Retinal pigment epithelial cell (primary cell): ENCODE measurements at places on chromosomes 1 and 21.

GRCh38 chr1:208951908-208952307 is 631.6 kb upstream of the CAMK1G start:
- no peak for DNase-seq

DNA sequence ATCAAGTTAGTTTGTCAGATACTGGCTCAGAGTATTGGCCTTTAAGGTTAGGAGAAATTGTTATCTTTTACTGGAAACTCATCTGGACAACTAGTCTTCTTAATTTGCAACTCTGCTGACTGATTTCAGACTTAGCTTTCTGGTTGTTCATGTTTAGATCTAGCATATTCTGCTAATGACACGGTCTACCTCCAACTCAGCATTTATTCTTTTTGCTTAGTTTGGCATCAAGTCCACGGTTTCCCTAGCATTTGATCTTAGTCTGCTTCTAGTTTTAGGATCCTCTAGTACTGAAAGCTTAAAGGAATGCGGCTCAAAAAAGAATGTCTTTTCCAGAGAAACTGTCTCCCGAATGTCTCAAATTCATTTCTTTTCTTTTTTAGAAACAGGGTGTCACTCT is 75.6 kb upstream of the SLFNL1 start:
- DNase-seq = no peak

DNA sequence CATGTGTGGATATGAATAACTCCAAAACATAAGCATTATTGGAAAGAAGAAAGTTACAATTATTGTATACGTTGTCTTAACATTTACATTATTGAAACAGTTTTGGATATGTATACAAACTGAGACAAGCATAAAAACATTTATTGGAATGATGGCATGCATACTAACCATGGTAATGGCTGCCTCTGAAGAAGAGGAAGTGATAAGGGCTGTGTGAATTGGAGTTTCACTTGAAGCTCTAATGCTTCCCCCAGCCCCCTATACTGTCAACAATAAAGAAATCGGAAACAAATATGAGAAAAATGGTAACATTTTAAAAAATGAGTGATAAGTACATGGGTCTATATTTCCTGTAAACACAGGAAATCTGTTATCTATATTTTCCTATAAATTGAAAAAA is 367.7 kb upstream of the DPYD start:
- DNase-seq = no peak

DNA sequence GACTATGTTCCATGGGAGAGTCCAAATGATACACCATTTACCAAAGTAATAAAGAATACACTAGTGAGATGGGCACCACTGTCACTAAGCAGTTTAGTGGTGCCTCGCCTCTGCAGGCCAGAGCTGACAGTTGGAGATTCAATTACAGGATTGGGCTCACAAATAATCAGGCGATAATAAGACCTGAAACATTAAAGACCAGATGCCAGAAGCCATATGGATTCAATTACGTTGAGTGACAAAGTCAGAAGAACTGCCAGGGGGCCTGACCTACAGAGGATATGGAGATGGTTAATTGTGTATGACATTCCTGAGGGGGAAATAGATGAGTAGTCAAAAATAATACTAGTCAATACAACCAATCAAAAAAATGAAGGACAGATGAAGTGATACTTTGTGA is 65.2 kb upstream of the ST6GALNAC5 start:
- no peak for DNase-seq

DNA sequence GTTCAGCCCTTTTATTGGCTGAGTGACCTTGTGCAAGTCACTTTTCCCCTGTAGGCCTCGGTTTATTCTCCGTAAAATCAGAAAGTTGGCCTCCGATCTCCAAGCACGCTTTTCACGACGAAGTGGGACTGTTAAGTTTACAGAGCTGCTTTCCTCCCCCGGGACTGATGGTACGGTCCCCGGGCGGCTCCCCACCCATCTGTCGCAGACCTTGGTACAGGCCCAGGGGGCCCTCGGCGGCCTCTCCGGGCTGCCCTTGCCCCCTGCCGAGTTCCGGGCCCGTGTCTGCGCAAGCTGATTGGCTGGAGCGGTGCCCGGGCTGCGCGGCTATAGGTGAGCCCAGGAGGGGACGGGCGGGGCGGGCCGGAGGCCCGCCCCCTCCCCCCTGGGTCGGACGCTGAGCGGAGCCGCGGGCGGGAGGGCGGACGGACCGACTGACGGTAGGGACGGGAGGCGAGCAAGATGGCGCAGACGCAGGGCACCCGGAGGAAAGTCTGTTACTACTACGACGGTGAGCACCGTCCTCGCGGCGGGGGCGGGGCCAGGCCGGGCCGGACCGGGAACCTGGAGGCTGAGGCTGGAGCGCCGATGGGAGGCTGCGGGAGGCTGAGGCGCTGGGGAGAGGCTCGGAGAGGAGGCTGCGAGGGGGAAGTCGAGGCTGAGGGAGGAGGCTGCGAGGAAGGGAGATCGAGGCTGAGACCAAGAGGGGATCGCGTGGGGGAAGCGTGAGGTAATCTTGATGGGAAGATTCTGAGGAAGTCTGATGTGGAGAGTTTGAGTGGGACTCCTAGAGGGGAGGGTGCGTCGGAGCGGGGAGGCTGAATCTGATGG is at the start of gene HDAC1:
Gene HDAC1 (plus strand): TSS at position 376 of the 831 bp plus-strand sequence. CDS start 87 bp downstream, at position 463.
- DNase-seq = peak; percentile 79

- no peak for DNase-seq
Measured at GRCh38 chr1:9200441-9200840, 34.1 kb upstream of the H6PD start.

- no peak for DNase-seq
Measured at GRCh38 chr1:32665915-32666314, 14.9 kb downstream of the RBBP4 start.

- DNase-seq = no peak
Measured at GRCh38 chr1:32361674-32362473, 411 bp downstream of the FAM229A start.

DNA sequence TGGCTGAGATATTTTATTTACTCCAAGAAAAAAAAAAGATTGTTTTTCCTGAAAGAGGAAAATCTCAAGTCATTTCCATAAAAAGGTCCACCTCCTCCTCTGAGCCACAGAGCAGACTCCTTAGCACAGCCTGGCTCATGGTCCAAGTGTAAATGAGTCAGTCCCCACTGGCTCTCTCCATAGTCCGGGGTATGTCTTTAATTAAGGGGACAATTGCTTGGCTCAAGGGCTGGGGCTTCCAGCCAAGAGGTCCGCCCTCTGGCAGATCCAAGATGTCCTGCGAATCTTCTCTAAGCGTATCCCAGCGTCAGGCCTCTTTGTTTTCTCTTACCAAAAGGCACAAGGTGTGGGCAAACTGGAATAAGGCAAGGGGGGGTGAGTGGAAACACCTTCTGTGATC is 33.3 kb downstream of the FOXD2 start:
- DNase-seq = no peak

- DNase-seq = no peak
Measured at GRCh38 chr1:12581179-12581578, 36.8 kb downstream of the DHRS3 start.

GRCh38 chr1:168476588-168477385 is 67.0 kb downstream of the XCL2 start:
- DNase-seq = no peak

DNA sequence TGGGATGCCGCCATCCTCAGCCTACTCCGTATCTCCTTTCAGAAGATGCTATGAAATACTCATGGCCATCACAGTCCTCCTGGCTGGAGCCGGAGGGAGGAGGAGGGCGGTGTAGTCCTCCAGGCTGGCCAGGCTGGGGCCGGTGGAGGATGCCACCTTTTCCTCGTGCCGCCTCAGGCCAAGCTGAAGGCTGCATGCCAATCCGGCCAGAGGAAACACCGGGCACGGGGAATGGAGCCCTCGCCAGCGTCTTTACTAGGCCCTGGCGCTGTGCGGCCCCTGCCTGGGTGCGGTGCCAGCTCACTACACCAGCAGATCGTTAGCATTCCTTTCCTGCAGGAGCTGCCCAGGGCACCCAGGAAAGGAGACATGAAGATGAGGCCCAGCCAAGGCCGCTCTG is 70.1 kb downstream of the CASZ1 start:
- no peak for DNase-seq

DNA sequence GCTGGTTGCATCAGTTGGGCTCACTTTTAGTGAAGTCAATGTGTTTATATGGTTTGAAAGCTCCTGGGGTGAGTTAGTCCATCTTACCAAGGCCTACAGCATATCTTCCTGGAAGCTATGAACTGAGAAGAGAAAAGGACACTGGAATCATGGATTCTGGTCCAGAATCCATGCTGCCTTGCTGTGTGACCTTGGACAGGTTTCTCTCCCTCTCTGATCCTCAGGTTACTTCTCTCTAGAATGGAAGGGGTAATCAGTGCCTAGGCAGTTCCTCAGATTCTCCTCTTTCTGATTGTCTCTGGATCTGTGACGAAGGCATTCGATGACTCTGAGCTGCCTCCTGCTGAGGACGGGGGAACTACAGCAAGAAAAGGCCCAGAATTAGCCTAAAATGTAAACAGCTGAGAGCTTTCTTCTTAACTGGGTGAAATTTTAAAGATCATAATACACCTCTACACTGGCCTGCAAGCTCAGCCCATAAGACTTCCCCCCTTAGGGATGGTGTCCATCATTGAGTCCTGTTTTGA is 425.0 kb upstream of the VAMP3 start:
- DNase-seq = no peak

DNA sequence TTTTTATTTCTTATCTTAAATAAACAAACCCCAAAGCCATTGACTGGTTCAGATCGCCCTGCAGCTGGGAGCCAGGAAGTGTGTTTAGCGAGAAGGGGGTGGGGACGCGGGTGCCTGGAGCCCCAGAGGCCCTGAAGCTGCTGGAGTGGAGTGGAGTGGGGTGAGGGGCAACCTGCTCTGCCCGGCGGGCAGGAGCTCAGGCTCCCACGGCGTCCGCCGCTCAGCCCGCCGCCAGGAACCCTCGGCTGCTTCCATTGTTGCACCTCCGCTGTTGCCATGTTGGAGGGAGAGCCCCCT is 673 bp downstream of the PIK3C2B start:
- no peak for DNase-seq

DNA sequence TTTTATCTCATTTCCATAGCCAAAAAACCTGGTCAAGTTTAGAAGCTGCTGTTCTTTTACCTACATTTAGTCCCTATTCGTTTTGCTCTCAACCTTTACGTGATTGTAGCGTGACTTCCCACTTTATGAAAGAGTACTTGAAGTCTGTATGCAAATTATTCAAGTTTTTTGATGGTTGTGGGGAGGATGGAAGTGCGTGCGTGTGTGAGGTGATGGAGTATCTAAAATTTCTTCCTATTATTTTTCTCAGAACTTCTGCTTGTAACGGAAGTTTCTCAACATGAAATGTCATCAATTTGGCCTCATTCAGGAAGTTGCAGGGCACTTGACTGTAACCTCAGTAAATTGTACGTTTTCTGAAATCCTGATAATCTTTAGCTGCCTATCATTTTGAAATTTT is 64.0 kb downstream of the SAMSN1 start:
- DNase-seq = no peak

DNA sequence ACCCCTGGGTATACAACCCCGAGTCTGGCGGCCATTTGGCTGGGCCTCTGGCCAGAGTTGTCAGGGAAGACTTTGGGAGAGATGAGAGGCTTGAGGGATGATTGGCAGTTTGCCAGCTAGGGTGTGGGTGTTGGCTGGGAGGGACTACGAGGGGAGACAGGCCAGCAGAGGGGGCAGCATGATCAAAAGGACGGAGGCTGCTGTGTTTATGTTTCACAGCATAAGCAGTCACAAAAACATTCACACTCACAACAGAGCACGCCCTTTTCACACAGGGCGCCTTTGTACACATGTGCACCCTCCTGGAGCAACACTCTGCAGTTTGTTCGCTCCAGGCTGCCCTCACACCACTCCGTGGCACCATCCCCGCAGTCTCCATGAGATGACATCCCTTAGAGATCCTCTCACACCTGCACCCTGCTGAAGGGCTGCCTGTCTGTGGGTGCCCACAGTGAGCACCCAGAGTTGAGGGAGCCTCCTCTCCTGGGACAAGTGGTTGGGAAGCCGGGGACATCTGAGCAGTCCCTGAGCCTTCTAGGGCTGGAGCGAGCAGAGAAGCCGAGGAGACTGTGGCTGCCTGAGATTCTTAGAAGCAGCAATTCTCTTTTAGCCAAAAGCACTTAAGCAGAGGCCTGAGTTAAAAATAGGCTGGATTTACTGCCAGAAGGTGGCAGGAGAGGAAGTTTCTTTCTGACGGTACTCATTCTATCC is 15.4 kb downstream of the EFNA3 start:
- no peak for DNase-seq

GRCh38 chr1:221083902-221084301 is 204.7 kb downstream of the HLX start:
- DNase-seq = no peak

GRCh38 chr1:27878039-27878438 is 5.7 kb downstream of the THEMIS2 start:
- no peak for DNase-seq

GRCh38 chr1:110133436-110133835 is 16.9 kb upstream of the SLC6A17 start:
- no peak for DNase-seq

GRCh38 chr1:5639106-5639722 is 353.0 kb downstream of the NPHP4 start:
- no peak for DNase-seq

DNA sequence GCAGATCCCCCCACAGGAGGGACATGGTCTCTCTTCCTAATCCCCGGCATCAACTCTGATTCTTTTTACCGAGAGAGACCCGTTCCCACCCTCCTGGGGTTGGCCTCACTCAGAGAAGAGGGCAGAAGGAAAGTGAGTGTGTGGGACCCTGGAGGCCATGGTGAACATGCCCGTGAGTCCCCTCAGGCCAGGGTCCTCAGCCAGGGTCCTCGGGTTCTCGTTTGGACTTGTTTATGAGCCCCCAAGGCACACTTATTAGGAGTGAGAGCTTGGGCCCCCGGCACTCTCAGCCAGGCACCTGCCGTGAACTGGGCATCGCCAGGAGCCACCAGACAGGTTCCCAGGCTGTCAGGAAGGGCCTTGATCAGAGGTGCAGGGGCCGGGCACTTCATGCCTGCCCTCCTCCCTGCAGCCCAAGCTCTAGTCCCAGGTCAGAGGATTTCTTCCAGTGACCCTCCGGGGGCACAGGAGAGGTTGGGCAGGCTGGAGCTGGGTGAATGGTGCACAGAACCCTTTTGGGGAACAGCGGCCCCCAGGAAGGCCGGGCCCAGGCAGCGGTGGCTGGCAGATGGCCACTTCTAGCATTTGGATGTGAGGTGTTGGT is 122.6 kb downstream of the CRYAA start:
- DNase-seq = no peak

DNA sequence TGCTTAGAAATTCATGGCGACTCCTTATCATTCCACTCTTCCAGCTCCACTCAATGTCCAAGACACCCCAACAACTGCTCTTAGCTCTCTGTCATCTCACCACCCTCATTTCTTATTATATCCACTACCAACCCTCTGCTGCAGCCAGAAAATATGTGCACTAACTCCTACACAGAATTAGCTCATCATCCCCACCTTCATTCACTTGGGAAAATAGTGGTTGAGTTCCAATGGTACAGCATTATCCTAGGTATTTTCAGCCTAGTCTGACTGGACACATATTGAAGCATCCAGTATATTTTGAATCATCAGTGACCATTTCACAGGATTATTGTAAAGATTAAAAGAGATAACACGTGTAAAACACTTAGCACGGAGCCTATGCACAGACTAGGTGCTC is 16.7 kb upstream of the VSIG8 start:
- DNase-seq = no peak
